ENCODE measurements at places on chromosomes 12 and 14.

GRCh38 chr12:1590221-1590979 is 4.0 kb downstream of the FBXL14 start:
- DNase-seq = no peak

- no peak for DNase-seq
Observed at GRCh38 chr14:69137843-69138535, 14.9 kb downstream of the DCAF5 start.

- no peak for DNase-seq
Observed at GRCh38 chr12:106067606-106068205, 71.0 kb downstream of the NUAK1 start.

DNA sequence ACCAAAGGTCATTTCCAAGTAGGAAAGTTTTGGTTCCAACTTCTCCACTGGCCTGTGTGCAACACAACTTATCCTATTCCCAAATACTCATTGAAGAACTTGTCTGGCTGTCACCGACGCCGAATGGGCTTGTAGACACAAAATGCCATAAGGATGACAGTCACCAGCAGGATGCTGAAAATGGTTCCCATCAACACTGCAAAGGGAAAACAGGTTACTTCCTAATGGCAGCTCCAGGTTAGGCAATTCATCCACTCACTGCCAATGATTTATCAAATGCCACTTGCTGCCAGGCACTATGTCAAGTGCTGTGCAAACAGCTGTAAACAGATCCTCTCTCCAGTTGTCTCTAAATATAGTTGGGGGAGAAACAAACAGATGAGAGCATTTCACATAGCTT is 6.1 kb downstream of the C12orf76 start:
- no peak for DNase-seq

DNA sequence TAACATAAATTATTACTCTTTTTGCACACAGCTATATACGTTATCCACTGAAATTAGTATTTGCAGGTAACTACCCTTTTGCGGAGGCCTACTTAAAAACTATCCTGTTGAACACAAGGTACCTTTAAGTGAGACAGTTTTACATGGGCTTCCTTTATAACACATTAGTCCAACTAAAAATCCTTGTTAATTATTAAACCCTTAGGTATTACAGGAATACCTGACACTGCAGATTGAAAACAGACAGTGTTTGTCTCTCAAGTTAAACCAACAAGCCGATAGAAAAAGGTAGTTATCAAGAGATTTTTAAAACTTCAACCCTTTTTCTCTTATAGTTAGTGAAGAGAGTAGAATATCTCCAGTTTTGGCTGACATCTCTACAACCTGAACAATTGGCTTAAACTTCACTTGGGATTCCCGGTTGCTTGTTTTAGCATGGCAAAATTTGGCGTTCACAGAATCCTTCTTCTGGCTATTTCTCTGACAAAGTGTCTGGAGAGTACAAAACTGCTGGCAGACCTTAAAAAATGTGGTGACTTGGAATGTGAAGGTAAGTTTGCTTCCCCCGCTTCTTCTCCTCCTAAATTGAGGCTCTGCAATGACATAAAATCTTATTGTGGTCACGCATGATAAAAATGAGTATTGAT is at the start of gene MIA2:
Gene MIA2 (plus strand): TSS at position 236 of the 647 bp plus-strand sequence. CDS start 200 bp downstream, at position 436.
- DNase-seq = no peak

DNA sequence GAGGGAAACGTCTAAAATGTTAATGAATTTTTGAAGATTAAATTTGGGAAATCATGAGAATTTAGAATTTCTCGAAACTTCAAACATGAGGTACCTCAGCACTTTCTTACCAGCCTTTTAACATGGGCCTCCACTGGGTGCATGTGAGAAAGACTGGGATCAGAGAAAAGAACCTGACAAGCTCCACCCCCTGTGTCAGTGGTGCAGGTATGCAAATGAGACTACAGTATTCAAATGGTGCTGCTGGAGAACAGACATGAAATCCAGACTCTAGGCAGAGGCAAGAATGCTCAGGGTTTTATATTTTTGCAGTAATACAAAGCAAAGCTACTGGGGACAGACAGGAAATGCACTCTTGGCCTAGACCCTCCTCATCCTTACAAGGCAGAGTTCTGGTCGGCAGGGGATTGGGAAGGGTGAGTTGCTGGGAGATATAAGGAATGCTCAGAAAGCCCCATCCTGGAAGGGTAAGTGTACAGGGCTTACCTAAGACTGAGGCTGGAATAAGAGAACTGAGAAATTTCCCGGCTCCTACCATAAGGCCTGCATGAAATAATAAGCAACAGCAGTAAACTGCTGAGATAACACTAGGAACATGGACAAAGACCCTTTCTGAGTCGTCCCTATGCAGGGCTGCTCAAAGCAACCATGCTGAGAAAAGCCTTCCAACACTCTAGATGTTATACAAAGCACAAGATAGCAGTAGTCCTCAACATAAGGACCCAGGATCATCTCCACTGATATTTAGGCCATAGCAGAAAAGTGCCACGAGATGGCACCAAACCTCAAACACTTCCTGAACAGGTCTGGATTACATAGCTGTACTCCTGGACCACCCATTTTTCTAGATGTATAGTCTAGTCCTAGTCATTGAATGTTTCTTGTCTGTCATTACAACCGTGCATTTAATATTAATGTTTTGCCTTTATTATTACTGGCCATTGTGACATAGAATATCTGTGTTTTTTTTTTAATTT is 260.8 kb downstream of the RASSF9 start:
- no peak for DNase-seq

GRCh38 chr12:26711072-26711471 is 121.9 kb downstream of the ITPR2 start:
- no peak for DNase-seq

GRCh38 chr12:46803517-46803916 is 22.3 kb downstream of the SLC38A4 start:
- no peak for DNase-seq

Data from activated T-cell treated with anti-CD3 and anti-CD28 coated beads for 24 hours (primary cell).